SK-N-SH (cell line): ENCODE measurements at places on chromosomes 5 and 9.

GRCh38 chr9:32218100-32218767 lies 166.2 kb upstream of the ACO1 start:
- no peaks in the 10 kb centered on the region for H3K4me1 ChIP-seq
- H3K27me3 ChIP-seq, result no peaks in the 10 kb centered on the region
- no peak overlapping the region for H3K4me3 ChIP-seq

- H3K27ac ChIP-seq, result peak overlapping the region; percentile 79
- peaks cover 18% of the 10 kb centered on the region for H3K4me1 ChIP-seq
- H3K36me3 ChIP-seq, result no peaks in the 10 kb centered on the region
- no peak overlapping the region; the same call in 1 of the 2 replicates for H3K4me3 ChIP-seq
Observed at GRCh38 chr9:130825351-130825651, 9.8 kb upstream of the ABL1 start.

GRCh38 chr5:44568519-44568918 lies 179.3 kb upstream of the FGF10 start:
- no peak for DNase-seq
- no peaks in the 10 kb centered on the region for H3K4me1 ChIP-seq

- no peak overlapping the region for H3K27ac ChIP-seq
- H3K4me1 ChIP-seq, result no peaks in the 10 kb centered on the region
- no peak for DNase-seq
- H3K27me3 ChIP-seq, result peaks cover 4% of the 10 kb centered on the region; the same call in 1 of the 2 replicates
- H3K4me3 ChIP-seq, result no peak overlapping the region
Observed at GRCh38 chr9:97076238-97076637, 37.3 kb upstream of the CTSV start.

GRCh38 chr9:113221800-113222481 lies 597 bp downstream of the SLC31A1 start:
- H3K27me3 ChIP-seq, result no peaks in the 10 kb centered on the region
- peak overlapping the region; percentile 67; the same call in 1 of the 2 replicates for H3K27ac ChIP-seq
- H3K4me1 ChIP-seq, result peaks cover 16% of the 10 kb centered on the region
- peak; percentile 22 for DNase-seq
- peak overlapping the region; percentile 98 for H3K4me3 ChIP-seq
- peaks cover 9% of the 10 kb centered on the region for H3K36me3 ChIP-seq

- H3K4me1 ChIP-seq, result no peaks in the 10 kb centered on the region; the same call in 1 of the 2 replicates
- no peak for DNase-seq
- H3K36me3 ChIP-seq, result no peaks in the 10 kb centered on the region
- no peak overlapping the region for H3K27ac ChIP-seq
Observed at GRCh38 chr9:84061613-84062193, 81.1 kb downstream of the RMI1 start.

DNA sequence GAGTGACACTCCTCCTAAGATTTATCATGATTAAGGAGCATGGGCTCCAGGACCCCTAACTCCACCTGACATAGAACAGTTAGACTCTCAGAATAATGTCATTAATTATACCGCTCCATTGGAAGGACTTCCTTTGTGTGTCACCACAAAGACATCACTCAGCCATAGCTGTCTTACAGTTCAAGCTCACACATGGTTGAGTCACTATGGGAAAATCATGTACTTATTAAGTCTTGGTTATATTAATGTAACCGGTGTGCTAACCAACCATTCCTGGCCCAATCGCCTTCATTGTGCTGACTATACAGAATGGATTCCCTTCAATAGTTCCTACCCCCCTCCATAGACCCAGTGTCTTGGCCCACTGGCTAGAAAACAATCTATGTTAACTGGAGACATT lies 10.9 kb upstream of the MCCC2 start:
- no peak overlapping the region for H3K27ac ChIP-seq
- no peaks in the 10 kb centered on the region for H3K36me3 ChIP-seq
- H3K4me3 ChIP-seq, result no peak overlapping the region
- no peak for DNase-seq
- no peaks in the 10 kb centered on the region for H3K27me3 ChIP-seq

DNA sequence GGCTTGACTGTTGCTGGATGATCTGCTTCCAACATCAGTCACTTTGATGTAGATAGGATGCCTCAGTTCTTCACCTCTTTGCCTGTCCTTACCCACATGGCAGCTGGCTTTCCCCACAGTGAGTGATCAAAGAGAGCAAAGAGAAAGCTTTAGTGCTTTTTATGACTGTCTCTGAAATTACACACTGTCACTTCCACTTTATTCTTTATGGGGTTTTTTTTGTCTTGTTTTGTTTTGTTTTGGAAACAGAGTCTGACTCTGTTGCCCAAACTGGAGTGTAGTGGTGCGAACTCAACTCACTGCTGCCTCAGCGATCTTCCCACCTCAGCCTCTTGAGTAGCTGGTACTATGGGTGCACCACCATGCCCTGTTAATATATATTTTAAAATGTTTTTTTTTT lies 32.4 kb upstream of the C5orf24 start:
- no peaks in the 10 kb centered on the region for H3K4me1 ChIP-seq
- no peak overlapping the region for H3K4me3 ChIP-seq
- DNase-seq, result no peak
- no peaks in the 10 kb centered on the region for H3K27me3 ChIP-seq
- no peak overlapping the region for H3K27ac ChIP-seq
- H3K36me3 ChIP-seq, result peaks cover 56% of the 10 kb centered on the region

GRCh38 chr5:68962757-68963484 lies 130.9 kb upstream of the SLC30A5 start:
- H3K4me1 ChIP-seq, result no peaks in the 10 kb centered on the region
- no peaks in the 10 kb centered on the region for H3K27me3 ChIP-seq
- peak overlapping the region; percentile 47; the same call in 1 of the 2 replicates for H3K4me3 ChIP-seq

- no peak overlapping the region for H3K4me3 ChIP-seq
- H3K27me3 ChIP-seq, result no peaks in the 10 kb centered on the region
- H3K36me3 ChIP-seq, result no peaks in the 10 kb centered on the region
- H3K27ac ChIP-seq, result no peak overlapping the region
Observed at GRCh38 chr9:20023210-20023905, 234.5 kb upstream of the SLC24A2 start.

GRCh38 chr5:136113606-136114005 lies 19.0 kb upstream of the SMAD5 start:
- H3K4me3 ChIP-seq, result no peak overlapping the region
- H3K27me3 ChIP-seq, result peaks cover 9% of the 10 kb centered on the region; the same call in 1 of the 2 replicates
- DNase-seq, result no peak

GRCh38 chr5:13553896-13554295 lies 390.6 kb downstream of the DNAH5 start:
- no peak overlapping the region for H3K4me3 ChIP-seq
- no peak overlapping the region for H3K27ac ChIP-seq
- H3K4me1 ChIP-seq, result no peaks in the 10 kb centered on the region
- no peaks in the 10 kb centered on the region for H3K27me3 ChIP-seq

GRCh38 chr9:128144239-128145181 lies 4.7 kb upstream of the LCN2 start:
- H3K4me3 ChIP-seq, result no peak overlapping the region
- no peaks in the 10 kb centered on the region for H3K4me1 ChIP-seq
- H3K27ac ChIP-seq, result no peak overlapping the region
- DNase-seq, result no peak
- no peaks in the 10 kb centered on the region for H3K36me3 ChIP-seq

- H3K4me1 ChIP-seq, result no peaks in the 10 kb centered on the region
- no peak for DNase-seq
- H3K4me3 ChIP-seq, result no peak overlapping the region
- H3K27me3 ChIP-seq, result no peaks in the 10 kb centered on the region
Observed at GRCh38 chr9:16178294-16178693, 625.5 kb downstream of the CCDC171 start.

- peaks cover 18% of the 10 kb centered on the region for H3K4me1 ChIP-seq
- peak overlapping the region; percentile 29 for H3K27ac ChIP-seq
- H3K36me3 ChIP-seq, result no peaks in the 10 kb centered on the region
Observed at GRCh38 chr9:14283276-14283675, 30.7 kb downstream of the NFIB start.

DNA sequence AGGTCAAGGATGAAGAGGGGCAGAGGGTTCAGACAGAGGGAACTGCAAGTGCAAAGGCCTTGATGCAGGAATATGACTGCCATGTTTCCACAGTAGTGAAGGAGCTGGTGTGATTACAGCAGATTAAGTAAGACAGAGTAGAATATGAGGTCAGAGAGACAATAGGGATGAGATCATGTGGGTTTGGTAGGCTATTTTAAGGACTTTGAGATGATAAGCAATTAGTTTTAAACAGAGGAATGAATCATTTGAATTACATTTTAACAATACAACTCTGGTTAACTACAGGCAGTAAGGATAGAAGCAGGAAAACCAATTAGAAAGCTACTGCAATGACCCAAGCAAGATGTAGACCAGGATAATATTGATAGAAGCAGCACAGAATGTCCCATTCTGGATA lies 7.7 kb downstream of the CENPK start:
- H3K27me3 ChIP-seq, result no peaks in the 10 kb centered on the region
- no peak for DNase-seq
- H3K4me1 ChIP-seq, result no peaks in the 10 kb centered on the region

DNA sequence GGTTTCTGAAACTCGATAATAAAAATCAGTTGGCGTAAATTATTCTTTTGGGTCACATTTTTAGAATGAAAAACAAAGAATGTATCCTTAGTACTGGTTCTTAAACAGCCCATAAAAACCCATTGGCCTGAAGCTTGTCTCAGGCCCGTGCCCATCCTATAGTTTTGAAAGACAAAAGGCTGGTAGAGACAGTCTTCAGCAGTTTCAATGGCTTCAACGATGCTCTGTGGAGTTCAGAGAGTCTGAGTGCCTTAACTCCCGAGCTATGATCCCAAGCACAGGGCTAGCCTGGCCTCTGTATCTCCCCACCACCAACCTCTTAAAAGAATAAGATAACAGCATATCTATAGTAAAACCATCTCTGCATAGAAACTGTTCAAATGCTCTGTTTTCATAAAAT lies 595.0 kb downstream of the CDH12 start:
- no peaks in the 10 kb centered on the region for H3K36me3 ChIP-seq
- H3K27me3 ChIP-seq, result no peaks in the 10 kb centered on the region
- no peak for DNase-seq
- no peaks in the 10 kb centered on the region for H3K4me1 ChIP-seq
- H3K27ac ChIP-seq, result no peak overlapping the region

DNA sequence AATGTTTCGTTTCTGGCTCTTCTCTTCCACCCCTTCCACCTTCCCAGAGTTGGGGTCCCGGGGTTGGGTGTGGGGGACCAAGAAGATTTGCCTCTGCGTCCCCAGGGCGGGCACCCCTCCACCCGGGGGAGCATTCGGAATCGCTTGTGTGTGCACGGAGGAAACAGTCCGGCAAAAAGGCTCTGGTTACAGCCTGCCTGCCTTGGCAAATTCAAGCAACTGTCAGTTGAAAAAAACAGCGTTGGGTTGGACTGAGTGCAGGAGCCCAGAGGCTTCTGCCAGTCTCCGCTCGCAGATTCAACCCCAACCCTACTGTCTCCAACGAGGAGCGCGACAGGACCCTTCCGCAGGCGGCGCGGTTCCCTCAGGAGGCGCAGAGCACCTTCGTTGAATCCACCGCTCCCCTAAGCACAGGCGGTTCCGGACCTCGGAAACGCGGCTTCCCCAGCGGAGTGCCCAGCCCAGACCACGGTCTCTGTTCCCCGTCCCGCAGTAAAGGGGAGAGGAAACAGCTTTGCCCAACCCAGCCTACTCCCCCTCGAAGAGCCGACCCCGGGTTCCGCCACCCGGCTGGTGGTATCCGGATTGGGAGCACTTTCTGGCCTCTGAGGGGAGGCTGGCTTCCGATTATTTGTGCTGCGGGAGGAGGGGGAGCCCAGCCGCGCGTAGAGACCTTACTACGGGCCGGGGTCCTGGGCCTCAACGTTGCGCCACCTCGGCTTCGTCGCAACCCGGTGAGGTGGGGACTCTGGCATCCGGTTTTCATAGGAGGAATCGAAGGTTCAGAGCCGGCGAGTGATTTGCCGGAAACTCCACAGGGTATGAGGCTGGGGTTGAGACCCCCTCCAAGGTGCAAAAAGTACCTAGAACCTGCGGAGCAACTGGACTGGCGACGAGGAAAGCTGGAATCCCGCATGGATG lies 9.6 kb downstream of the LHX6 start:
- H3K36me3 ChIP-seq, result no peaks in the 10 kb centered on the region
- H3K27me3 ChIP-seq, result peaks cover 94% of the 10 kb centered on the region
- no peaks in the 10 kb centered on the region; the same call in 1 of the 2 replicates for H3K4me1 ChIP-seq
- no peak overlapping the region for H3K27ac ChIP-seq
- peak; percentile 56 for DNase-seq

DNA sequence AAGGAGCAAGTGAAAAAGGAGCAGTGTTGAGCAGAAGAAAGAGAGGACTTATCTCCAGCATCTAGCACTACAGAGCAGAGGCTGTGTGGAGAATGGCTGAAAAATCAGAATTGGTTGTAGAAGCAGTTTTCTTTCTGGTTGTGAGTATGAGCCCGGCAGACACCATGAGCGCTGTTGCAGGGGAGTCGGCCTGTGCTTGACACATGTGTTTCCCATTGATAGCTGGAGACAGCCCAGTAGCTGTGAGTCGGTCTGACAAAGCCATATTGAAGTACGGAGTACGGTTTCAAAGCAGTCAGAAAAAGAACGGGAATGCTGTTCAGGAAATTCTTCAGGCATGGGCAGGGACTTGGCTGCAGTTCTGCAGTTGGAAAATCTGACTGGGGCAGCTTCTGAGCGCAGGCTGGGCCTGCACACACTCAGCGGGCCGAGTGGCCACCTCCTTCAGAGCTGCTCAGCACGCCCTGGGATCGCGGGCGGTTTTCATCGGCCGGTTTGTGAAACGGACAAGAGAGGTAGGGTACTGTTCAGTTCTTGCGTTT lies at the start of gene SGCD:
Gene SGCD (plus strand): TSS at position 447 of the 542 bp plus-strand sequence.
- peaks cover 5% of the 10 kb centered on the region; the same call in 1 of the 2 replicates for H3K4me1 ChIP-seq
- H3K4me3 ChIP-seq, result peak within 1 kb of the TSS; percentile 43
- no peaks in the 10 kb centered on the region for H3K27me3 ChIP-seq
- peak within 1 kb of the TSS; percentile 63 for H3K27ac ChIP-seq
- peak; percentile 46 for DNase-seq

DNA sequence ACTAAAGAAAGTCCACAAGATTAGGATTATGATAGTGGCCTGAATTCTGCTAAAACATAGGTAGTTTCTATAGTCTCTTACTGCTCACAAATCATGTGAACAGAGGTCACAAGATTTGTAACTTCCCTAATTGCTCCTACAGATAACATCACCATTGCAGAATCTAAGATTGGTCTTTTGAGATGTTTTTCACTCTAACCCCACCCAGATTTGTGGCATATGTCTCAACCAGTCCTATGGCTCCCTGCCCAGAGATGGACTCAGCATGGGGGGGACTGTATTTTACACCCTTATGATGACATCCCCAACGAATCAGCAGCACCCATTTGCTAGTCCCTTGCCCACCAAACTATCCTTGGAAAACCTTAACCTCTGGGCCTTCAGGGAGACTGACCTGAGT lies 1046.2 kb downstream of the CDH12 start:
- H3K36me3 ChIP-seq, result no peaks in the 10 kb centered on the region
- peaks cover 3% of the 10 kb centered on the region for H3K27me3 ChIP-seq
- H3K4me1 ChIP-seq, result no peaks in the 10 kb centered on the region
- no peak overlapping the region for H3K27ac ChIP-seq
- DNase-seq, result no peak

GRCh38 chr5:149937610-149938009 lies 7.0 kb downstream of the PDE6A start:
- peaks cover 5% of the 10 kb centered on the region for H3K4me1 ChIP-seq
- no peaks in the 10 kb centered on the region for H3K36me3 ChIP-seq
- no peak for DNase-seq
- no peaks in the 10 kb centered on the region for H3K27me3 ChIP-seq
- no peak overlapping the region for H3K4me3 ChIP-seq
- peak overlapping the region; percentile 65; the same call in 1 of the 2 replicates for H3K27ac ChIP-seq
